SW 1271 (cell line): ENCODE measurements at places on chromosomes 4 and X.

- DNase-seq: no peak
Observed at GRCh38 chr4:89939994-89940393, 45.3 kb downstream of the MMRN1 start.

- no peak for DNase-seq
Observed at GRCh38 chrX:50036426-50036825, 114.0 kb downstream of the CLCN5 start.

- DNase-seq: no peak
Observed at GRCh38 chr4:97587912-97588311, 555.4 kb downstream of the STPG2 start.

GRCh38 chrX:74179071-74179470, 124.9 kb upstream of the ZCCHC13 start:
- no peak for DNase-seq

GRCh38 chr4:6493658-6494304, 21.4 kb upstream of the PPP2R2C start:
- DNase-seq: no peak

DNA sequence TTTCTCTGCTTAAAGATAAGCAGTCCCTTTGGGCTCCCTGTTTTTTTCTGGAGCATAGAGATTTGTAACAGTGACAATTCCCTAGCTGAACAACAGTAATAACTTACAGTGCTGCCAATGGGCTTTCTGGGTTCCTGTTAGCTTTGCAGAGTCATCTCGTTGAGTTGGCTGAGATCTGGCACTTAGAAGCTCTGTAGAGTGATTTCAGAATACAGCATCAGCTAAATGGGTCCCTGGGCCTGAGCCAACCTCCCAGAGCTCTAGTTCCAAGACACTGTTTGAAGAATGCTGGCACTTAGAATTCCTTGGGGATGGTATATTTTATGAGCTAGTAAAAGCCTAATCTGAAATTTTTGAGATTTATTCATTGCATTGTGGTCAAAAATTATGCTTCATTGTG, 43.5 kb upstream of the SERTM2 start:
- no peak for DNase-seq

DNA sequence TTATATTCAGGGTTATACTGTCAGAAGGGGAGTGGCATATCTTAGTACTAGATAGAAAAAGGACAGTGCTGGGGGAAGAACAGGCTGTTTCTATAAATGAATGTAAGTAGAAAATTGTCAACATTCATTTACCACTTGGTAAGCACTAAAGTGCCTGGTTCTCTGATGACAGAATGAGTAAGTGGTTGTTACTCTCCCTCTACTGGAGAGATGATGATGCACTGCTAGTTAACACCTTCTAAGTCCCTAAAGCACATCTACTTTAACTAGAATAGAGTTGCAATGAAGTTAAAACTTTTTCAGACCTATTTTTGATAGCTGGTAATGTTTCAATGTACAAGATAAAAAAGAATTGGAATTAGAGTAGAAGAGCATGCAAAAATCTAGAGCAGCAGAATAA, 214.5 kb downstream of the KLHL4 start:
- DNase-seq: no peak
